Activated T-cell treated with anti-CD3 and anti-CD28 coated beads, Interleukin-2, amount 50 U/mL, for 72 hours (primary cell): ENCODE measurements at places on chromosomes 5 and 9.

- peak; percentile 49 for DNase-seq
Observed at GRCh38 chr5:107248066-107248695, 422.6 kb downstream of the EFNA5 start.

GRCh38 chr5:69512740-69513260 lies 20.2 kb downstream of the OCLN start:
- no peak for DNase-seq

GRCh38 chr5:32088214-32088613 lies 85.9 kb downstream of the GOLPH3 start:
- no peak for DNase-seq

GRCh38 chr5:42397267-42397666 lies 26.0 kb upstream of the GHR start:
- no peak for DNase-seq

DNA sequence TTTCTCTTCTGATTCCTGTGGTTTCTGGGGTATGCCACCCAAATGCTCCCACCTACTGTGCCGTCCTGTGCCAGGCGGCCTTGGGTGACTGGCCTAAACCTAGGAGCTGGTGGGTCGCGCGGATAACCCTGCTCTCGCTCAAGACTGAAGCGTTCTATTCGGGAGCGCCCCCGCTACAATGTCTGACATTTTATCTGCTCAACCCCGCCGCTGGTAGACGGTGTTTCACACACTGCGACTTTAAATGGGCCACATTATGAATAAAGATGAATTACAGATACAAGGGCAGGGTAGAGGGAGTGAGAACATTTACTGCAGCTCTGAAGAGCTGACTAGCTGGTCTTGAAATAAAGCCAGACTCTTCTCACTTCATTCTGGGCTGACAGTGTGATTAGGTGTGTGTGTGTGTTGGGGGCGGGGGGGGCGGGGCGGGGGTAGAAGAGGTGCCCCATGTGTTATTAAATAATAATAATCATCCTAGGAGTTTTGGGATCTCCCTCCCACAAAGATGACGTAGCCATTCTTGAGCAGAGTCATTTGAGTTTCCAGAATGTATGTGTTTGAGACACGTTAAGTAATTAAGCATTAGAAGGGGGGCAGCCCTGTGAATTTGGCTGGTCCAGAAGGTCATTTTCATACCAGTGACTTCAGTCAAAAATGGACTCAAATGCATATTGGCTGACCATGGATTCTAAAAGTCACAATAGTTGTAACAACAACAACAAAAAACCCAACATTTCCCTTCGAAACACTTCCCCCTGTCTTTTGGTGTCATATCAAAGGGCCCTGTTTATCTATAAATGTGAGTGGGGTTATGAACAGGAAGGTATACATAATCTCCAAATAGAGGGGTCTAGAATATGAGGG lies 1.0 kb upstream of the PTCH1 start:
- DNase-seq: no peak

DNA sequence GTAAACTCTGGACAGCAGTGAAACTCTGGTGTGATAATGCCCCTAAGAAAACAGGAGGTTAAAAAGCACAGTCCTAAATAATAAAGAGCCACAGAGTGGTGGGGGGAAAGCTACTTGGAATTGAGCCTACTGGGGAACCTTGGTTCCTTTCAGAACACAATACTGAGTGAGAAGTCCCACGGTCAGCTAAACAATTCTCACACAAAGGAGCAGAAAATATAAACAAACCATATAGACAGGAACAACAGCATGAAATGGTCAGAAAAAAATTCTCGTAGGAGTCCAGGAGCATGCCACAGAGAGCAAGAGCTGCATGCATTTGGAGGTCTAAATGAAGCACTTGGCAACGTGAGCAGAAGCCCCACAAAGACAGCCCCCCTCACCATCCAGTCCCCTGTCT lies 56.0 kb downstream of the TEK start:
- DNase-seq: no peak

DNA sequence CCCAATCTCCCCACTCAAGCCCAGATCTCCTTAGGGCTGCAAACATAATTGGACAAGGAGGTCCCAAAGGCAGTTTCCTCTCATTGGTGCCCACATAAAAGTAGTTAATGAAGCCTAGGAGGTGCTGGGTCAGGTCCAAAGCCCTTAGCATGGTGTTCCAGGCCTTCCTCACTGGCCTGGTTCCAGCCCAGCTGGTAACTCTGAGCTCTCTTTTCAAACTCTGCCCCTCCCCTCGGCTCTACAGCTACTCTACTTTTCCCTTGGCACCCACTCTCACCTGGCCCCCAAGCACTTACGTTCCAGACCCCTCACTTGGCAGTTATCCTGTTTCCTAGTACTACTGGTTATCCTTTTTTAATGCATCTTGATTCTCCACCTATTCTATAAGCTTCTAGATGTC lies 9.9 kb downstream of the SEPTIN8 start:
- DNase-seq: no peak

DNA sequence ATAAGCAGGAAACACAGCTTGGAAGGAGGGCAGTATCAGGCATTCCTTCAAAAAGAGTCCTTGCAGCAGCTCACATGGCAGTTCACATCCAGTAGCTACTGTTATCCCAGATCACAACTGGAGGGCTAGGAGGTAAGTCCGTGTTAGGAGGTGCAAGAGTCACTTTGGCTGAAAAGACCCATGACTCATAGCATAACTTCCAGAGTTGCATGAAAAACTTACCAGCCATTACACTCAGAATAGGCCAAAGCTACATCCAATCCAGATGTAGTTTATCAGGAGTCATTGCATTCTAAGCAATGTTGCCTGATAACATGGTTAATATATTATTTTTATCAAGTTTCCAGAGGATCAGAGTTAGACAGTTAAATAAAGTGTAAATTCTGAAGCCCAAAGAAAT lies 1126.4 kb upstream of the SEMA6A start:
- DNase-seq: no peak
